ENCODE measurements at places on chromosomes 3 and 15.

GRCh38 chr3:158766364-158766763, 34.1 kb upstream of the RARRES1 start:
- no peak for DNase-seq

GRCh38 chr3:144265542-144266100, 294.0 kb downstream of the DIPK2A start:
- no peak for DNase-seq

DNA sequence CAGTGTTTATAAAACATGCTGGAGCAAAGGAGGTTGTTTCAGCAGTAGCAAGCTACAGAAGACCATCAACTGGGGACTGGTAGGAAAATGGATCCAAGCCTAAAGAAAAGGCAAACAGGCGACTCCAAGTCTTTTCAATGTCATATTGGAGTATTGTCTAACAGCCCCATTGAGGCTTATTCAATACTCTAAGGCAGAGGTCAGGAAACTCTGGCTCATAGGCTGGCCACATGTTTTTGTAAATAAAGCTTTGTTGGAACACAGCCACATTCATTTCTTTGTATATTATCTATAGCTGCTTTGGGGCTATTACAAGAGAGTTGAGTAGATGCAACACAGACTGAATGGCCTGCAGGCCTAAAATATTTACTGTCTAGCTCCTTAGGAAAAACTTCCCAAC, 77.5 kb downstream of the RPL22L1 start:
- no peak for DNase-seq

DNA sequence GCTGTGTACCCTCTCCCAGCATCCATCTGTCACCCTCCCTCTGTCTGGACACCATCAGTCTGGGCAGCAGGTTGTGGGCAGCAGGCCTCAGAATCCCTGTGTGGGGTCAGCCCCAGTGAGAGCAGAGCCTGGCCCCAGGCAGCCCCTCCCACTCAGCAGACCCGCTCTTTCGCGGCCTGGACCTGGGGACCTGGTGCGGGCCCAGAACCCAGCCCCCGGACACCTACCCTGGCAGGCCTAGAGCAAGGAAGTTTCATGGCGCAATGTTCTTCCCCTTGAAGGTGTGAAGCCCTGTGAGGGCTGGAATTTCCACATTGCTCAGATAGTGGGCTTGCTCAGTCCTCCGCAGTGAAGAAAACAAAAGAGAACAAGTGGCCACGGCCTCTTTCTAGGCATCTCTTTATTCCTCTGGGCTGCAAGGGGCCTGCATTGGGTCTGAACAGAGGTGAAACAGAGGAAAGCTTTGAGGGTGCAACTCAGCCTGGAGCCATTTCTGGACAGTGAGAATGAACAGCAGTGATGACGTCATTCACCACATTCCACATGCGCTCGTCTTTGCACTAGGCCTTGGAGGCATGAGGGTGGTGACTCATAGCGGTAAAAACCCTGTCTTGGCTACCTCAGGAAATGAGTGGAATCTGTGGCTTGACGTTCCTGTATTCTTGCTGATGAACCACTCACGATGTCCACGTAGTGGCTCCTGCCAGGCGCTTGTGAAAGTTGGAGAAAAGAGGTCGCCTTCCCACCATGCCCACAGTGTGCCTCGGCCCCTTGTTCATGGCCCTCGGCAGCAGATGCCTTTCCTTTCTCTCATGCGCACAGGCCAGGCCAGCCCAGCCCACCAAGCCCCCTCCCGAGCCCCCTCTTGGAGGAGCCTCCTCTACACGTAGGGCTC, 66.1 kb downstream of the SLC30A4 start:
- DNase-seq, result no peak

DNA sequence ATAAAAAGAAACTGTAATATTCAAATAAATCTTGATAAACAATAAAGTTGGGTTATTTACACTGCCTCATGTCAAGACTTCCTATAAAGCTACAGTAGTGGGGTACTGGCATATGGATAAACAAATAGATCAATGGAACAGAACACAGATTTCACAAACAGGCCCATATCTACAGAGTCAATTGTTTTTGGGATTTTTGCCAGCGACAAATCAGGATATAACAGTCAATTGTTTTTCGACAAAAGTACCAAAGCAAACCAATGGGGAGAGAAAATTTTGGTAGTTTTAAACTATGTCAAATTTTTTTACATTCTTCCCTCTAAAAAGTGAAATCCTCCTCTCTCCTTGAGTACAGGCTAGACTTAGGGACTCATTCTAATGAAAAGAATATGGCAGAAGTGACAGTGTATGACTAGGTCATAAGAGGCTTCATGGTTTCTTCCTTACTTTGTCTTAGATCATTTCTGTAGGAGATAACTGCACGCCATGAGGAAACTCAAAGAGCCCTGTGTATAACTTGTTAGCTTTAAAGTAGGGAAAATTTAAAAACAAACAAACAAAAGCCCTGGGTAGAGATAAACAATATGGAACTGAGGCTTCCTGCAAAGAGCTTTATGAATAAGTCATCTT, 16.9 kb downstream of the IP6K1 start:
- no peak for DNase-seq

DNA sequence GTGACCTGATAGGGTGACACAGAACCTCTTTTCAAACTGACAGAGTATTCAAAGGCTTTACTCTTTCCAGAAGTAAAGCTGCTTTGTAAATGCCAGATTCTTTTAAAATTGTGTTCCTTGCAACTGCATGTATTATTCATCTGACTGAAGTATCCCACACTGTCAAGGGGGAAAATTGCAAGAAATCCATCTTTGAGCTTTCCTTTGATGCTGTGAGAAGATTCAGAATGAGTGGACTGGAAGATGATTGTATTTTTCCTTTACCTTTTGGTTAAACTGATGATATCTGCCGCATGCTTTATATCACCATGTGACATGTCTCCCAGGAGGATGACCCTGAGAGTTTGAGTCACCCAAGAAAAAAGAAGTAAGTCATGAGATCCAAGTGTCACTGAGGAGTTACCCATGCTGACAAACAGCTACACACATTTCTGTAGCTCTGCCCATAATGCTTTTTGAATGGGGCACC, 250.8 kb upstream of the CBLB start:
- no peak for DNase-seq

GRCh38 chr3:66567077-66567476, 66.3 kb upstream of the LRIG1 start:
- DNase-seq, result no peak

DNA sequence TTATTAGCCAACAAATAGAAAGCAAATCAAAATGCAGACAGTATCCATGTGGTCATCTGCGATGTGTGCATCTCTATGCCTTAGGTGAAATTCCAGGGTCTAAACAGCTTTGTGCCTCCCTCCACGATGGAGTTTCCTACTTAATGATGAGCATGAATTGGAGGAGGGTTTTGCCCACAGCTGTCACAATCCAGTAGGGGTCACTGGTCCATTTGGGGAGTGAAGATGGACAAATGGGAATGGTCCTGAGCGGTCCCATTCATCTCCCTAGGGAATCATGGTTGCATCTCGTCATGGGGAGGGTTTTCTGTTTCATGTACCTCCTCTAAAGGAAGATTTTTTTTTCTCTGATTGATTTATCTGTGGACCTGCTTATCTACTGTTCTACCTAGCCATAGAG, 358.0 kb downstream of the PTPRG start:
- DNase-seq, result no peak

DNA sequence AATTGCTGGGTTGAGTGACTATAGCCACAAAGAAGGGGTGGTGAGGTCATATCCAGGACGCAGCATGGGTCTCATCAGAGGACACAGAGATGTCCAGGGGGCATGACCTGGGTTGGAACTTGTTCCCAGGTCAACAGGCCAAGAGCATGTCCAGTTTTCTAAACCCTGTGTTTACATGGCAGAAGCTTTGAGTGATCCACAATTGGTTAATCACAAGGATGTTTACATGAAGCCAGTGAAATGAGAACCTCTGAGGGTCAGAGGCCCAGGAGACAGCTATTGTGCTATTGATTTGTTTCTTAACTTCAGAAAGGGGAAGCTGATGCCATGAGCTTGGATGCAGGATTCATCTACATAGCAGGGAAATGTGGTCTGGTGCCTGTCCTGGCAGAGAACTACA, 42.2 kb upstream of the TOPBP1 start:
- no peak for DNase-seq

- DNase-seq, result no peak
These were observed 73.2 kb upstream of the UBP1 start for GRCh38 chr3:33513262-33513863.

DNA sequence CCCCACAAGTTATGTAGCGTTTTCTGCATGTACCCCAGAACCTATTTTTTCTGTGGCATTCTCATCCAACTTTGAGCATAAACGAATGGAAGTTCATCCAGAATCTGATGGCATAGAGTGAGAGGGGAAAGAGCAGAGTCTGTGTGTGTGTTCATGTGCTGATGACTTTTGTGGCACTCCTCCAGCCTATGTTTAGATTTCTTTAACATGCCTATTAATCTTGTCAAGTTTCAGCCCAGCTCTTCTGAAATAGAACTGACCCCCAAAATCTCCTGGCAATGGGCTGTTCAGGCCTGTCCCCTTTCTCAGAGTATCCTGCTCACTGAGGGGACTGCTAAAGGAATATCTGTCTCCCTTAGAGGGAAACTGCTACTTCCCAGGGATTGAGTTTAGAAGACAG, 56.4 kb upstream of the NEO1 start:
- no peak for DNase-seq

DNA sequence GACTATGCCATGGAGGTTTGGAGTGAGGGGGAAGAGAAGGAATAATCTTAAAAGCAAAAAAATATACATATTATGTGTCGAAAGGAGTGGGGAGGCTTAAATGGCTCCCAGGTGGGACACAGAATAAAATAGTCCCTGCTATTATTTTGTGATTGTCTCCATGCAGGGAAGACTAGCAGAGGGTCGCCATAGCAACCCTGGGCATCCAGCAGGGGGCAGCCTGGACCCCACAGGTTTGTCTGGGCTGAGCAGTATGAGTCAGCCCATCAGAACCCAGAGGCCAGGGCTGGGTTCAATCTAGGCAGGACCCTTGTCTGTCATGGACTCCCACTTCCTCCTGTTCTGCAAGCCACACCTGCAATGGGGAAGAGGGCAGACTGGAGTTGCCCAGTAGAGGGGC, 17.6 kb upstream of the LINGO1 start:
- DNase-seq, result no peak

DNA sequence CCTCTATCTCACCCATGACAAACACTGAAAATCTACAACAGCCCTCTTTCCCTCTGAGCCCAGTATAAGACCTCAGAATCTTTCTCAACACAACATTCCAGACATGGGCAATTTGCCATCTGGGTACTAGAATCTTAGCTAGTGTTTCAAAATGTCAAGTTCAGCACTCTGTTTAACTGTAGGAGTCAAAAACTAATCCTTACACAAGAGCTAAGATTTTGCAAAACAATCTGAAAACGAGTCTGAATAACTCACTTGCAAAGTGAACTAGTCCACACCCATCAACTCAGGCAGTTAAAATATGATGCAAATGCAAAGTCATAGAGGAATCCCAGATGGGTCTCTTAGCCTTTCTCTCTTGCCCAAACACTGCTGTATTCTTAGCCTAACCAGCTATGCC, 67.8 kb downstream of the GPR176 start:
- no peak for DNase-seq

DNA sequence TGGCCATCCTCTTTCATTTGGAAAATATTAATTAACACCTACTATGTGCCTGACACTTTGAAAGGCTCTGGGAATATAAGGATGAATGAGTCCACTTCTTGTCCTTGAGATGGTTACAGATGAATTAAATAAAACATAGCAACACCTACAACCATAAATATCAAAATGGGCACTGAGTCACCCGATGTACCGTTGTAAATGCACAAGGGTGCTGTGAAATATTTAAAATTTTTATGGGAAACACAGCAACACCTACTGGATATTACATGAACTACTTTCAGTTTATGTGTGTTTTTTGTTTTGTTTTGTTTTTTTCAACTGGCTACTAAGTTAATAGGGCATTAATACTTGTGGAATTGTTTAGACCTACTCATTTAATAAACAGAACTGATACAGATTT, 239.0 kb upstream of the NAALADL2 start:
- no peak for DNase-seq

DNA sequence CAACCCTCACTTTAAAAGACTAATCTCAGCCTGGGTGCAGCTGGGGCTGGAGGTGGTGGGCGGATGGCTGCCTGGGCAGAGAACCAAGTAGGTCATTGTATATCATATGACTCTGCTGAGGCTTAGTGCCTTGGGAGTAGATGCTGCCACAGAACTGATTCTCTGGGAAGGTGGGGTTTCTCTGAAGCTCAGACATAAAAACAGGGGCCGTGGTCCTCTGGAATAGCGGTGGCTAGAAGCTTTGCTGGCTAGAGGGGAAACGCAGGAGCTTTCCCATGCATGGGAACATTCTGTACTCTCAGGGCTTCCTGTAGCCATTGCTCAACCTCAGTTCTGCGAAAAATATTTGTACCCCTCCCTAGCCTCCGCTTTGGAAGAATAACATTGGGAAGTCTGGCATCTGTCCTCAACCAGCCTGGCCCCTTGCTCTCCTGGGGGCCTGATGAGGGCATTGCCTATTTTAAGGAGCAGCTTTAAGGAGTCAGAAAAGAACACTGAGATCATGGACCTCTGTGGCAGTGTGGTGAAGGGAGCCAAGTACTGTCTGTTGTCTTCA, 14.7 kb downstream of the TIMP4 start:
- DNase-seq, result no peak

DNA sequence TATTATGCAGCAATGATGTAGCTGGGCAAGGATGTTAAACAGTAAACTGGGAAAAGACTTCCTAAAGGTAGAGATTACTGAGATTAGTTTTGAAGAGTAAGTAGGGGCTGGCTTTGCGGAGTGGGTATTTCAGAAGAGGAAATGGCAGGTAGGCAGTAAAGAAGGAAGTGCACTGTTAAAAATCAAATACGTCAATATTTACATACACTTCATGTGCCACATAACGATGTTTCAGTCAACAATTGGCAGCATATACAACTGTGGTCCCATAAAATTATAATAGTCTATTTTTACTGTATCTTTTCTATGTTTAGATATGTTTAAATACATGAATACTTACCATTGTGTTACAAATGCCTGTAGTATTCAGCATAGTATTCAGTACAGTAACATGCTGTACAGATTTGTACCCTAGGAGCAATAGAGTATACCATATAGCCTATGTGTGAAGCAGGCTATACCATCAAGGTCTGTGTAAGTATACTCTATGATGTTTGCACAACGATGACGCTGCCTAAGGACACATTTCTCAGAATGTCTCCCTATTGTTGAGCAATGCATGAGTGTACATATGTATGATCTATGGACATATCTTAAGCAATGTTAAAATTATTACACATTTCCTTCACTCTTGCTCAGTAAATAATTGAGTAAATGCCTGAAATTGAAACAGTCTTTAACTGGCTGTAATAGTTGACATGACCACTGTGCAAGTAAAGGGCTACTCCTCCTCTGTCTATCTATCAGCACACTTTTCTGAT, 196.7 kb downstream of the ISL2 start:
- DNase-seq, result no peak

DNA sequence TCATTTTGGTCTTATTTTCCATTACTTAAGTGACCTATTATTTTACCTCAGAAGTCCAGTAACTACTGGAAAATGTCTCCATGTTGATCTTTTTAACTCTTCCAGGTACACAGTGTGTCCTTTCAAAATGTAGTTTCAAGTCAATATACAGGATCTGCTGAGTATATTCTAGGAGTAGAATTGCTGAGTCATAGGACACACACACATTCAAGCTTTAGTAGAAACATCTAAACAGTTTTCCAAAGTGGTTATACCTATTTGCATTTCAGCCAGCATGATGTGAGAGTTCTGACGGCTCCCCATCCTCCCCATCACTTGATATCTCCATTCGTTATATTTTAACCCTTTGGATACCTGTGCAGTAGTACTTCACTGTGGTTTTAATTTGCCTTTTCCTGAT, 271.9 kb downstream of the MCTP2 start:
- DNase-seq, result no peak
